Dorsolateral prefrontal cortex (tissue), 122 donors: ENCODE measurements at places on chromosomes 4 and X. TPM values are rescaled to one million over a fixed set of nuclear protein-coding genes. Genes with fewer than 3 reads are reported as not detected.

The CAPN6 gene
- not detected for total RNA-seq

The TENM3 gene
- total RNA-seq: 43.6 TPM

The USP26 gene
- not detected for total RNA-seq

The REELD1 gene
- total RNA-seq: not detected

The PABPC1L2A gene
- total RNA-seq: 15.9 TPM

The MEPE gene
- 18.3 TPM for total RNA-seq

The TRPC3 gene
- total RNA-seq: 2.7 TPM

The FRYL gene
- 200 TPM for total RNA-seq

The NFXL1 gene
- total RNA-seq: 22.7 TPM

The PRRG3 gene
- 23.4 TPM for total RNA-seq

The AMBN gene
- not detected for total RNA-seq

The GPRASP2 gene
- 35.5 TPM for total RNA-seq

The NOX1 gene
- total RNA-seq: not detected

The CENPVL3 gene
- total RNA-seq: 1.1 TPM

The XAGE1B gene
- total RNA-seq: not detected

The MPP1 gene
- total RNA-seq: 98.5 TPM

The TBX22 gene
- total RNA-seq: not detected

The IGSF1 gene
- 3.2 TPM for total RNA-seq

The PNCK gene
- total RNA-seq: 164 TPM

The SYAP1 gene
- 19.5 TPM for total RNA-seq

The GPC3 gene
- total RNA-seq: 1.1 TPM

The NPY1R gene
- 38.6 TPM for total RNA-seq

The MAGEC1 gene
- total RNA-seq: not detected

The ACE2 gene
- total RNA-seq: not detected

The IL2 gene
- total RNA-seq: not detected

The MID2 gene
- 18.2 TPM for total RNA-seq

The ADAM29 gene
- total RNA-seq: 0.59 TPM

The FGF16 gene
- 0.28 TPM for total RNA-seq

The TKTL2 gene
- total RNA-seq: not detected

The VEGFC gene
- total RNA-seq: 2.5 TPM

The ODAPH gene
- total RNA-seq: not detected

The RTL5 gene
- total RNA-seq: 25.5 TPM

The TEX13D gene
- not detected for total RNA-seq

The PPEF2 gene
- total RNA-seq: 0.31 TPM

The INTU gene
- total RNA-seq: 33.9 TPM

The CYLC1 gene
- total RNA-seq: not detected

The VCX gene
- not detected for total RNA-seq

The HAUS7 gene
- total RNA-seq: 50.8 TPM

The SRPX gene
- total RNA-seq: 2.3 TPM

The ARHGAP6 gene
- 2.4 TPM for total RNA-seq

The TRIML2 gene
- total RNA-seq: 1.0 TPM

The CSN1S1 gene
- not detected for total RNA-seq

The DKC1 gene
- total RNA-seq: 22.3 TPM

The MAGEE1 gene
- 53.4 TPM for total RNA-seq

The DUSP9 gene
- 2.1 TPM for total RNA-seq

The LRAT gene
- 0.76 TPM for total RNA-seq

The NAA11 gene
- not detected for total RNA-seq

The VSIG1 gene
- 1.8 TPM for total RNA-seq
